ENCODE measurements at places on chromosomes 12 and 14. TPM values are rescaled to one million over a fixed set of nuclear protein-coding genes. Genes with fewer than 3 reads are reported as not detected.

The PPM1H gene
- polyA plus RNA-seq: 1.3 TPM

The NUDT14 gene
- 10.0 TPM for polyA plus RNA-seq

The TSHR gene
- polyA plus RNA-seq: not detected

The EML5 gene
- polyA plus RNA-seq: 0.18 TPM

The ENDOU gene
- 0.74 TPM for polyA plus RNA-seq
